Suprapubic skin (tissue), 4 donors: ENCODE measurements at places on chromosomes 11 and 22.

DNA sequence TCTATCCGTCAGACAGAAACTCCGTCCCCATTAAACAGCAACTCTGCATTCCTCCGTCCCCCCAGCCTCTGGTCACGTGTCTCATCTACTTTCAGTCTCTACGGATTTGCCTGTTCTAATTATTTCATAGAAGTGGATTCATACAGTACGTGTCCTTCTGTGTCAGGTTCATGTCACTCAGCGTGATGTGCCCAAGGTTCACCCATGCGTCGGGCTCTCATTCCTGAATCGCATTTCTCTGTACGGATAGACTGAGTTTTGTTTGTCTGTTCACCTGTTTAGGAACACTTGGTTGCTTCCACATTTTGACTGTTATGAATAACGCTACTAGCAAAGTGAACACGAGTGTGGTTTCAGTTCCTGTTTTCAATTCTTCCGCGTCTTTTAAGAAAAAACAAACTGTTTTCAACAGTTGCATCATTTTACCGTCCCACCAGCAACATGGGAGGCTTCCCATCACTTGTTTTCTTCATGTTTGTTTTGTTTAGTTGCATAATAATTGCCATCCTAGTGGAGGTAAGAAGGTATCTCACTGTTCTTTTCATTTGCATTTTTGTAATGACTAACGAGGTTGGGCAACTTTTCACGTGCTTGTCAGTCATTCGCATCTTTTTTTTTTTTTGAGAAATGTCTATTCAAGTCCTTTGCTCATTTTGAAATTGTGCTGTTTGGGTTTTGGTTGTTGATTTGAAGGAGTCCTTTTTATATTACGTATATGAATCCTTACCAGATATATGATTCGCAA is 8.9 kb upstream of the NLRP6 start:
- peak; percentile 76 for DNase-seq

- no peak for DNase-seq
Observed at GRCh38 chr11:72834905-72835304, 20.7 kb downstream of the ATG16L2 start.

- peak; percentile 95 for DNase-seq
Observed at GRCh38 chr11:125902927-125903710, at the start of gene PUS3. TSS of gene PUS3 (minus strand) at chr11:125903206. CDS start at chr11:125896284, 6,922 bp downstream.

GRCh38 chr11:2881981-2882375 is 3.6 kb downstream of the CDKN1C start:
- no peak for DNase-seq
